ENCODE measurements at places on chromosomes 4 and X.

- no peak for DNase-seq
Measured at GRCh38 chr4:173135241-173135847, 33.3 kb upstream of the GALNT7 start.

GRCh38 chr4:122700178-122700725, 32.3 kb upstream of the BBS12 start:
- DNase-seq, result no peak

DNA sequence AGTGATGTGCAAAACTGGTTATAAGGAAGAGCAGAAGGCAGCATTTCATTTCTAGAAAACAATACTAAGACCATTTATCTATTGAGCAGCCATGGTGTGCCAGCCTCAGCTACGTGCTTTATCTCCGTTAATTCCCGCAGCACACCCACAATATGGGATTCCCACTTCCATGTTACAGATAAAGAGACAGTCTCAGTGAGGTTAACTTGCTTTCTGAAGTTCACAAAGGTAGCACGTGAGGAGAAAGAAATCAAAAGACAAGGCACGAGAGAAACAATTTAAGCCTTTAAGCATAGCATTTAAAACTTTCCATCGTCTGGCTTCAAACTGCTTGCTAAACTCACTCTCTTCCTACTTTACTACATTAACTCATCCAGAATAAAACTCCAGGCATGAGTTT, 8.0 kb upstream of the RPL34 start:
- no peak for DNase-seq

GRCh38 chr4:110361921-110362320, 114.0 kb upstream of the ENPEP start:
- no peak for DNase-seq

GRCh38 chr4:152436384-152436783, 99.5 kb downstream of the FBXW7 start:
- DNase-seq, result no peak

DNA sequence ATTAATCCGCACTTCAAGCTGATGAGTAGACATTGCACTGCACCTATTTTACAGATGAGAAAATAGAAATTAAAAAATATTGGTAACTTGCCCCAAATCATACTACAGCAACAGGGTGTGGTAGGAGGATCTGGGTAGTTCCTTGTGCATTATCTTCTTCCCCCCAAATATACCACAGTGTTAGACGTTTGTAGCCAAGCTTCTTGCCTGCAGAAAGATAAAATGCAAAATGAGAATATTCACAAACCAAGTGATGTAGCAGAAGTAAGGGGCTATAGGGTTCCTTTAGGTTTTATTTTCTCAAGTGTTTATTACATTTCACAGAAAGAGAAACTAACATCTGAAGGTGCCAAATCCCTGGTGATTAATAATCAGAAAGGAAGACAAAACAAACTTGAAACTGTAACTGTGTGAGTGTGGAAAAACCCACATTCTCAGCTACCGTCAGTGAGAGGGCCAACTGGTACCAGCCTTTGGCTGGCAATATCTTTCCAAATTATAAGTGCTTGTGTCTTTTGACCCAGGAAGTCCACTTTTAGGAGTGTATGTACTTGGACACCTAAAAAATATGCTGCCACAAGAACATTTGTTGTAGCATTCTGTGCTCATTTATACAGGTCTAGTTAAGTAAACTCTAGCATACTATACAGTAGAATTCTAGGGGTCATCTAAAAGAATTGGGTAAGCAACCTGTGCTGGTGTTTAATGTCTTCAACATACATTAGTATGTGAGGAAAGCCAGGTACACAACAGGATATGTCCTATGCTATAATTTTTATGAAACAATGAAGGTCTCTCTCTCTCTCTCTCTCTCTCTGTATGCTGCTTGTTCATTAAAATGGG, 6.7 kb upstream of the CD38 start:
- DNase-seq, result peak; percentile 35

DNA sequence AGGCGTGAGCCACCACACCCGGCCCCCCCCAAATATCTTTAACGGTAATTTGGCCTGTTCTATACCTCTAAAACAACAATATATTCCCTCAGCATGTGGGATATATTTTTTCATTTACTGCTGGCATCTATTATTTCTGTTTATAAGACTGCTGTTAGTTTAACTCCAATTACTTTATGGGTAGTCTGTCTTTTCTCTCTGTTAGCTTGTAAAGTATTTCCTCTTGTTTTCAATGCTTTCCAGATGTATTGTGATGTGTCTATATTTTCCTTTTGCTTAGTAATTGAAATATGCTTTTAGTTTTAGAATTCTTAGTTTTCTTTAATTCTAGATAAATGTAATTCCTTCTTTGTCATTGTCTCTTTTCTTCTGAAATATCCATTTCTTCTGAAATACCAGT, 445.8 kb downstream of the ANKRD50 start:
- DNase-seq, result no peak

GRCh38 chr4:26084414-26084813, 170.4 kb downstream of the SMIM20 start:
- no peak for DNase-seq

DNA sequence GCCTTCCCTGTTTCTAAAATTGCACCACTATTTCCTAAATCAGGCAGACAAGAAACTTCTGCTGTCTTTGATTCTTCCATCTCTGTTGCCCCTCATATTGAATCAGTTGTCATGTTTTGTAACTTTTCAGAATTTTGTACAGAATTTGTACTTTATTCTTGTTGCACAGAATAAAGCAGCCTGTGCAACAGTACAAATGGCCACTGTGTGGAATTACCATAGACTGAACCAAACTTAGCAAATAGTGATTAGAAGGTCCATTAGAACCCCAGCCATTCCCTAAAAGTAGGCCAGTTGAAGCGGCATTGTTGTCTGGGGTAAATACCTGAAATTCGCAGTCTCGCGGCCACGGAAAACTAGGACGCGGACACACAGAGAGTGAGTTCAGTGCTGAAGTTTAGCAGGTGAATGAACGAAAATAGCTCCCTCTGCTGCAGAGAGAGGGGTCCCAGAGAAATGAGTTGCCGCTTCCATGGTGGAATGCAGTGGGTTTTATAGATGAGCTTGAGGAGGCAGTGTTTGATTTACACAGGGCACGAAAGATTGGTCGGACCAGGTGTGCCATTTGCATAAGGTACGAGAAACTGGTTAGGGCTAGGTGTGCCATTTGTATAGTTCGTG, 71.8 kb downstream of the C4orf33 start:
- DNase-seq, result no peak

DNA sequence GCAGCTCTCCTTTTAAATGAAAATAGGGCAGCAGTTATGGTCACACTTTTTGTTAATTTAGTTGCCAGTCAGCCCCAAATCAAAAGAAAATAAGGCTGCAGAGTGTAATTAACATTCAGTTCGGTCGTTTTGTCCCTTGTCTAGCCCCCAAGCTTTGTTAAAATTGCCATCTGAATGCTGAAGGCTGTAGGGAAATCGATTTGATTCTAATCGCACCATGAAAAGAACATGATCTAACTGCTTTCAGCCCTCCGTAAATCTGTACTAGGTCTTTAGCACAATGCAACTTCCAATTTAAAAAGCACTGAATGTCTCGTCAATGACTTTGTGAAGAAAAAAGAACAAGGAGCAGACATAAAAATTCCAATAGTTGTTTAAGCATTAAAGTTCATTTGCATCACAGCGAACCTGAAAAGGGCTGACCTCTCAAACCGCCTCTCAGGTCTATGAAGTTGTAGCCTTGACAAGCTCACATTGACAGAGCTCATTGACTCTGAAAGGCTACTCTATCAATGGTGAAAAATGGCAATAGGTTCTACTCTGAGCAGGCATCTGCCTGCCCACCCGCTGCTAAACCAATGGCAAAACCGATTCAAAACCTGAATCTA, 48.9 kb downstream of the CHIC2 start:
- no peak for DNase-seq

GRCh38 chr4:2849267-2850152, 5.9 kb downstream of the ADD1 start:
- no peak for DNase-seq

GRCh38 chr4:95191537-95191936, 357.2 kb downstream of the UNC5C start:
- DNase-seq, result no peak

DNA sequence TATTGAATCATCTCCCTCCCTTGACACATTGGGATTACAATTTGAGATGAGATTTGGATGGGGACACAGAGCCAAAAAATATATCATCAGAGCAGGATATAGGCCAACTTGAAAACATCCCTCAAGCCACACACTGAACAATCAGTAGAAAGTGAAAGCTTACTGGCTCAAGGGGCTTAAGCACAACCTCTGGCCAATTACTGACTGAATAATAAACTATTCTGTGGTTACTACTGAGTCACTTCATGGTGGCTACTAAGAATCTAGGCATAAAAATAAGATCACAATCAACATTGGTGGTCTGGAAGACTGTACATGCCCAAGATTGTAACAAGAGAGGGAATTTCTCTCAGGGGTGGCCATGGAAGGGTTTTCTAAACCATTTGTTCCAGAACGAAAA, 27.4 kb upstream of the GPR174 start:
- no peak for DNase-seq

GRCh38 chr4:54570822-54571221, 86.9 kb upstream of the KIT start:
- no peak for DNase-seq

- no peak for DNase-seq
Measured at GRCh38 chr4:140019619-140020347, 134.2 kb downstream of the MAML3 start.

- DNase-seq, result no peak
Measured at GRCh38 chrX:65755786-65756185, 88.3 kb downstream of the MSN start.
